ENCODE measurements at places on chromosomes 6 and 20.
A peak's percentile ranks its signal among the peaks of the same experiment; 100 is the strongest.

GRCh38 chr20:53847139-53847836, 223.1 kb downstream of the BCAS1 start:
- DNase-seq = no peak

GRCh38 chr6:135496800-135497411, 634 bp downstream of the AHI1 start:
- DNase-seq = no peak

DNA sequence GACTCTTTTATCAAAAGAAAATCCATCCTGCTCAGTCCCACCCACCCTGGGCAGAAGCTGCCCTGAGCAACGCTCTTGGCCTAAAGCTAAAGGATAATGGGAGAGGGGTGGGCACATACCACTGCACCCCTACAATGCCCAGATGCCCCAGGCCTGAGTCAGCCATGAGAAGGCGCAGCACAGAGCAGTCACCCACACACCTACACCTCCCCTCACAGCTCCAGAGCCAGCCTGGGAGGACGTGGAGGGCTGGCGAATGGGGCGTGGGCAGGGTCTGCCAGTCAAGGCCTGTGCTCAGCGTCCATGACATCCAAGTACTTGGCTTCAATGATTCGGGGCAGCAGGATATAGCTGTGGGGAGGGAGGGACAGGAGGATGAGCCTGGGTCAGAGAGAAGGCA, 11.5 kb downstream of the SLC4A11 start:
- DNase-seq = no peak

DNA sequence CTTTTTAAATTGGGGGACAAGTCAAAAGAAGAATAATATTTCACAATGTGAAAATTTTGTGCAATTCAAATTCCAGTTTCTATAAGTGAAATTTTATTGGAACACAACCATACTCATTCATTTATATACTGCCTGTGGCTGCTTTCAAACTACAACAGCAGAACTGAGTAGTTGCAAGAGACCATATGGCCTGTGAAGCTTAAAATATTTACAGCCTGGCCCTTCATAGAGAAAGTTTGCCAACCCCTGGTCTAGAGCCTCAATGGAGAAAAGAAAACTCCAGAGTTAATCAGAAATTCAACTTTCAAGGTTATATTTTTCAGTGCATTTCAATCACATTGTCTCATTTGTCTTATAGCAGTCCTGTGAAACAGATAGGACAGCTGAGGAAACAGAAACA, 26.6 kb upstream of the FBXO9 start:
- DNase-seq = no peak

GRCh38 chr6:24283043-24283985, 74.5 kb downstream of the DCDC2 start:
- peak; percentile 9 for DNase-seq

- DNase-seq = no peak
Measured at GRCh38 chr6:133683308-133683580, 205.7 kb upstream of the TCF21 start.

- no peak for DNase-seq
Measured at GRCh38 chr6:74549746-74550145, 656.1 kb downstream of the COL12A1 start.

DNA sequence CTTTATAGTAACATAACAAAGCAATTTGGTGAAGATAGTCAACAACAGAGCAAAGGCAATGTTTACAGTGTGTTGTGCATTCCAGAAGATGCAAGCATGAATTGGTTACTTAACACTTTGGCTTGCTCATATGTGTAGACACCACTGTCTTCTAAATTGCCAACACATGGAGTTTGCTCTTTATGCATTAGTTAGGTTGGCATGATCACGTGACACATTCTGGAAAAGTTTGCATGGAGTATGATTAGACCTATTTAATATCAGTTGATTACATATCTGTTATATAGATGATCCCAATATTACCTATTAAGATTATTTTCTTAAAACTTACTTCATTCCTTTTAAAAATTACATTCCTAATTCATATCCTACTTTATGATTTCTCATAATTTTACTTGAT, 197.6 kb downstream of the RIMS1 start:
- no peak for DNase-seq

GRCh38 chr20:13791540-13792459, 7.0 kb downstream of the NDUFAF5 start:
- no peak for DNase-seq

GRCh38 chr20:9177278-9177677, 108.4 kb downstream of the PLCB4 start:
- no peak for DNase-seq

- no peak for DNase-seq
Measured at GRCh38 chr6:44682987-44683779, 295.7 kb downstream of the CDC5L start.

- DNase-seq = no peak
Measured at GRCh38 chr6:44004625-44005506, 122.4 kb downstream of the MRPL14 start.
